ENCODE measurements at places on chromosomes 3 and 15.
A peak's percentile ranks its signal among the peaks of the same experiment; 100 is the strongest.

DNA sequence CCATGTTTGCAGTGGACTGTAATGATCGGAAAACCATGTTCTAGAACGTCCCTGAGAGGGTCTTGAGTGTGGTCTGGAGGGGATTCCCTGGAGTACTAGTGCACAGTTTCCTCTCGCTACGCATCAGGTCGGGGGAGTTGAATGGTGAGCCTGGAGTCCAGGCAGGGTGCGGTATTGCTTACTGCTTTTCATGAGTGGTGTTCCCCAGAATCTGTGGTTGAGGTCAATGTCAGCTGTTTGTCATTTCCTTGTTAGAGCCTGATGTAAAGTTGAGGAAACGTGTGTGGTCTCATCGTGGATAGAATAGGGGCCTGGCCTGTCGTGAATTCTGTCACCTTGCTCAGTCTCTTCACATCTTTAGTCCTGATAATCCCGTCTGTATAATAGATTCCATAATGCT is 328.2 kb upstream of the LRRFIP2 start:
- no peak for DNase-seq

- DNase-seq = peak; percentile 81
Measured at GRCh38 chr3:4722103-4722502, 229.0 kb downstream of the ITPR1 start.

- no peak for DNase-seq
Measured at GRCh38 chr3:114762144-114762543, 384.9 kb downstream of the ZBTB20 start.

DNA sequence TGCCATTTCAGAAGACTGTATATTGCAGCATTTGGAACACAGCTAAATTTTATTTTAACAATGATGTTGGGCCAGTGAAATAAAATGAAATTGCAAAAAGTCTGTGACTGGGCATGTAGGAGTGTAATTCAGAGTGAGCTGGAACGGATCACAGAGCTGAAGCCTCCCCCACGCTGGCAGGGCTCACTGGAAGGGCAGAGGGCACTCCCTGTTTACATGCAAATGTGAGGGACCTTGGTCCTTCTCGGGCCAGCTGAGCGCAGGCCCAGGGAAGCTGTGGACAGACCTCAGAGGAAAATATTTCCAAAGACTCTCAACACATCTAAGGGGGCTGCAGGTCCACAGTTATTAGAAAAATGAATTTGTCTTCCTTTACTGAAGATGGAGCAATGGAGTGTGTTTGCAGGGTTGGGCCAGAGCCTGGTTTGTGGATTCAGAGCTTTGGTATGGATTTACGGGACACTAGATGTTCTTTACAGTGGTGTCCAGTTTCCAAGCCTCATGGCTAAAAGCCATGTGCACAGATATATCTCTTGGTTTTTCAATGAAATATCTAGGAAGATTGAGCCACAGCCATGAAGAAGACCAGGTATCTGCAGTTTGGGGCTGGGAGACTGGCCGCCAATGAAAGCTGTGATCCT is 32.0 kb downstream of the TRPM1 start:
- no peak for DNase-seq

DNA sequence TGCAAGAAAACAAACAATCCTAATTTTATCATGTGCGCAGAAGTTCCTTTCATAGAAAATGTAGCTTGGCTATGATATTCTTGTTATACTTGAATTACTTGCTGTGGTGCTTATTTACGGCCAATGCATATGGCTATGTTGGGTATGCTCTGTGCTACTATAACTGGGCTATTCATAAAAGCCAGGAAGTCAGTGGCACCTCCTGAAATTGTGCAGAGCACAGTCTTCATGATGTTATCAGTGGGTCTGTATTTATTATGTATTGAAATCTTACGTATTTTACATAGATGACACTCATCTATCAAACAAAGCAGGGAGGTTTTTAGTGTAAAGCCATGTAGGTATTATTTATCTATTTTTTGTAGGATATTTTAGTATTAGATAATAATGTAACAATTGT is 196.5 kb upstream of the NAALADL2 start:
- DNase-seq = no peak

- no peak for DNase-seq
Measured at GRCh38 chr3:10505791-10506585, 602 bp upstream of the ATP2B2 start.

DNA sequence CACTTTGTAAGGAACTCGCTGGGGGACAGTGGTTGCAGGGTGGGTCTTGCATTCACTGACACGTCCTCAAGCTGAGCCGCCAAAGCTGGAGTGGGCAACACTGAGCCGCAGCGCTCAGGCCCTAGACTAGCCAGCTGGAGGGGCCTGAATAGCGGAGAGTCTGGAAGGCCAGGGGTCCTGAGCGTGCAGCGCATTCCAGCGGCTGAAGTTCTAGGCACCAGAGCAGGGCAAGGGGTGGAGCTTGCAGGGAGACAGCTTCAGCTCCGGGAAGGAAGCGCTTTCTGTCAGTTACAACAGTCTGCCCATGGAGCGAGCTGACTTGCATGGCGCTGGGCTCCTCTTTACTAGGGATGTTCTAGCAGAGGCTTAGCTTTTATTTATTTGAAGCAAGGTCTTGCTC is 2.7 kb downstream of the MAP6D1 start:
- peak; percentile 82 for DNase-seq

All from pons (tissue), 1 donor.